Breast epithelium (tissue), 4 donors: ENCODE measurements at places on chromosomes 6 and 20. TPM values are rescaled to one million over a fixed set of nuclear protein-coding genes. Genes with fewer than 3 reads are reported as not detected.
A peak's percentile ranks its signal among the peaks of the same experiment; 100 is the strongest.

Gene ULBP3
- 0.73 TPM for total RNA-seq

Gene MAS1
- total RNA-seq = not detected

Gene WFDC12
- total RNA-seq = not detected

Gene PGC
- 3.2 TPM for total RNA-seq

Gene HLA-DOA
- total RNA-seq = 3.3 TPM

Gene KCTD20
- total RNA-seq = 61.6 TPM

DNA sequence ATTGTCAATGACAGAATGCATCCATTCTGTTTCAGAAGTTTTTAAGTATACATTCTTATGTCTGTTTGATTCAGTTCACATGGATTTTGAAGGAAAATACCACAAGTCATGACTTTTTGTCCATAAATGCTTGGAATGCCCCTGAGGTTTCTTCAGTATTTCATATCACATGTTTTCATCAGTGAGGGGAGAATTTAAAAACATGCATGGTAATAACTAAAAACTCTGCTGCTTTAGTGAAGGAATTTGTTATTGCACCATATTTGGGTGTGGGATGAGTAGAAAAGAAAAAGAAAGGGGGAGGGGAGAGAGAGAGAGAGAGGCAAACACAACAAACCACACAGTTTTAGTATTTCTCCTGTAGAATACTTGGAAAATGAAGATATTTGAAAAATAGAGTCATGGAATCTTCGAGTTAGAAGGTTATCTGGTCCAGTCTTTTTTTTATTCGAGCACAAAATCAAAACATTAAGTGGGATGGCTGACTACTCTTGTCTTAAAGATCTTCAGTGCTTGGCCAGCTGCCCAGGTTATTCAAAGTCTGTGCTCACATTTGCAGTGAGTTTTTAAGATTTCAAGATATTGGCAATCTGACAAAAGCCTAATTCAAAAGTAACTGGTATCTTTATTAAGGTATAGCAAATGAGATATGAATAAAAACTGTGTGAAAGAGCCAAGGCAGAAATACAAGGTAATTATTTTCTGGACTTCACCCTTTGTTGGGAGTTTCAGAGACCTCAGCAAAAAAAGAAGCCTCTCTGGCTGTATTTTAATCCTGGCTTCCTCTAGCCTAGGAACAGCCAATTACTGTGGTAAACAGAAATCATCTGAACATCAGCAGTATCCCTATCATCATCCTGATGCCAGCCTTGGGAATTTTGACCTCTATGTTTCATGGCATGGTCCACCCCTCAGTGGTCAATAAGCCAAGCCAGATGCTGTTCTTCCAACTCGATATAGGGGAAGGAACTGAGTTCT is 687.9 kb upstream of the CITED2 start:
- H3K27ac ChIP-seq = peak overlapping the region; percentile 85
- no peaks in the 10 kb centered on the region for H3K4me1 ChIP-seq
- H3K4me3 ChIP-seq = no peak overlapping the region
- no peaks in the 10 kb centered on the region for H3K27me3 ChIP-seq

- H3K36me3 ChIP-seq = no peaks in the 10 kb centered on the region
- no peaks in the 10 kb centered on the region for H3K27me3 ChIP-seq
- H3K4me3 ChIP-seq = no peak overlapping the region
Observed at GRCh38 chr20:32960849-32961731, 43.1 kb downstream of the SUN5 start.

- H3K27me3 ChIP-seq = no peaks in the 10 kb centered on the region
- no peaks in the 10 kb centered on the region for H3K4me1 ChIP-seq
- no peak overlapping the region for H3K27ac ChIP-seq
- H3K4me3 ChIP-seq = no peak overlapping the region
- no peak for DNase-seq
Observed at GRCh38 chr6:163952005-163952404, 537.5 kb downstream of the QKI start.

- no peaks in the 10 kb centered on the region for H3K27me3 ChIP-seq
- H3K36me3 ChIP-seq = no peaks in the 10 kb centered on the region
Observed at GRCh38 chr6:108080010-108080780, 5.7 kb upstream of the OSTM1 start.

DNA sequence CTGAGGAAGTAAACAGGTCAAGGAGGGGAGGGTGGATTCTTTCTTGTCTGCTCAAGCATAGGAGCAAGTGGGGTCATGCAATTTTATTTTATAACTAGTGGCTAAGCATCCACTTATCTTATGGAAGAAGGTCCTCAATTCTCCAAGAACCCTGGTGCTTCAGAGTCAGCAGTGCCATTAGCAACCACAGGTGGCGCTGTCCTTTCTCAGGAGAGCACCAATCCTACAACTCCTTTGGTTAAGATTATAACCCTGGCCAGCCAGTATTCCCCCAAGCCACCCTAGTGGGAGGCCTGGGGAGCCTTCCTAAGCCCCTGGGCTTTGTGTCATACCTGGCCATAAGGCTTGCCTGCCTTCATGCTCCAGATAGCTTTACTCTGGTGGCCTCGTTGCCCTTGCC is 60.7 kb downstream of the PCSK2 start:
- H3K36me3 ChIP-seq = no peaks in the 10 kb centered on the region
- no peak for DNase-seq
- H3K4me1 ChIP-seq = no peaks in the 10 kb centered on the region
- no peaks in the 10 kb centered on the region for H3K27me3 ChIP-seq
- no peak overlapping the region for H3K4me3 ChIP-seq

DNA sequence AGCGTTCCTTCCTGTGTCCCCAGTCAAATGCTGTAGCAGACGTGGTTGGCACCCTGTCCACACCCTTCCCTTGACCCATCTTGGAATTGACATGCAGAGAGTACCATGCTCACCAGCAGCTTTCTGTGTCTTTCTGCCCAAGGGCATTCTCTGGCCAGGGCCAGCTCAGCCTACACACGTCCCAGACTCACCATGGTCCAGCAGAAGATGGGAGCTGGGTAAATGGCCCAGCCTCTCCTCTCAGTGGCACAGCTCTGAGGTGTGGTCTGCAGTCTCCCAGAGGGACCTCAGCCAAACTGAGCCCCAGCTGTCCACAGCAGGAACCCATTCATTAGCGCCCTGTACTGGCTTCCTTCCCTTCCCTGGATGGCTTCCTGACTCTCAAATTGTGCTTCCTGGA is 31.1 kb upstream of the BLCAP start:
- H3K4me1 ChIP-seq = no peaks in the 10 kb centered on the region

DNA sequence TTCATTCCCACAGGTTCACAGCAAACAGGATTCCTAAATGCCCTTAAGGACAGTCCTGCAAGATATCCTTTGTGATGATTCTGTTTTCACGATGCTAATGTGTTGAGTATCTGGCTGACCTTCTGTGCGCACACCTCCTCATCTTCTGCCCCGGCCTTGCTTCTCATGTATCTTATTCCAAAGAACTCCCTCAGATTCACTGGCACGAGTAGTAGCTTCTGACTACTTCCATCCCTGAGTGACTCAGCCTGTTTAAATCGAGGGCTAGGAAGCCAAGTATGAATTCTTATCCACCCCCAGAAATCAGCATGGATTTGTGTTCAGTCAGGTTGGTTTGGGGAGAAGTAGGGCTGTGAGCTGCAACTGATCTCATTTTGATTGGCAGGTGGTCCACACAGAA is 190.2 kb upstream of the SNX9 start:
- H3K36me3 ChIP-seq = no peaks in the 10 kb centered on the region
- no peaks in the 10 kb centered on the region for H3K27me3 ChIP-seq
- H3K4me1 ChIP-seq = no peaks in the 10 kb centered on the region
- no peak for DNase-seq
- H3K27ac ChIP-seq = no peak overlapping the region
- H3K4me3 ChIP-seq = no peak overlapping the region

DNA sequence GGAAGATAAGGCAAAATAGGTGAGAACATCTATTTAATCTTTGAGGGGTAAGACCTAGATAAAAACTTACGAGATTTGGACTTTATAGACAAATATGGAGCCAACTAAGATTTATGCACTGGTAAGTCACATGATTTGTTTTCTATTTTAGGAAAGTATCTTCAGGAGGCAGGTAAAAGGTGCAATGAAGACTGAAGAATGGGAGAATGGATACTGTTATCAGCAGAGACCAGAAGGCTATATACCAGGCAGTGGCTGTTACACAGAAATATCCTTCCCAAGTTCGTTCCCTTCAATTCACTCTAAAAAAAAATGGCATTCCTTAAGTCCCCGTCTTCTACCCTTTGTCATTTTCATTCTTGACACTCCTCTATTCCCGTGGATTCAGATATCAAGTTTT is 123.8 kb downstream of the MYB start:
- no peaks in the 10 kb centered on the region for H3K36me3 ChIP-seq
- no peak overlapping the region for H3K27ac ChIP-seq
- H3K27me3 ChIP-seq = no peaks in the 10 kb centered on the region
- no peak for DNase-seq
- no peaks in the 10 kb centered on the region for H3K4me1 ChIP-seq

DNA sequence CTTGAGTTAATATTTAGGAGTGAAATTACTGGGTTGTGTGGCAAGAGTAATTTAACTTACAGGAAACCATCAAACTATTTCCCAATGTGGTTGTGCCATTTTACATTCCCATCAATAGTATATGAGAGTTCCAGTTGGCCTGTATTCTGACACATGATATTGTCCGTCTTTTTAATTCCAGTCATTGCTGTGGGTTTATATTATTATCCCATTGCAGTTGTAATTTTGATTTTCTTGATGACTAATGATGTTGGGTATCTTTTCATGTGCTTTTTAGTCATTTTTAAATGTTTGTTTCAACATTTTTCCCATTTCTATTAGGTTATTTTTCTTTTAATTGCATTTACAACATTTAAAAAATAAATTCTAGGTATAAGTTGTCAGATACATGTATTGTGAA is 614.0 kb downstream of the UTRN start:
- H3K4me3 ChIP-seq = no peak overlapping the region
- no peaks in the 10 kb centered on the region for H3K27me3 ChIP-seq
- H3K36me3 ChIP-seq = no peaks in the 10 kb centered on the region
- H3K4me1 ChIP-seq = no peaks in the 10 kb centered on the region

GRCh38 chr20:63686492-63687321 is 9.7 kb upstream of the TNFRSF6B start:
- H3K27me3 ChIP-seq = no peaks in the 10 kb centered on the region
- no peak for DNase-seq

DNA sequence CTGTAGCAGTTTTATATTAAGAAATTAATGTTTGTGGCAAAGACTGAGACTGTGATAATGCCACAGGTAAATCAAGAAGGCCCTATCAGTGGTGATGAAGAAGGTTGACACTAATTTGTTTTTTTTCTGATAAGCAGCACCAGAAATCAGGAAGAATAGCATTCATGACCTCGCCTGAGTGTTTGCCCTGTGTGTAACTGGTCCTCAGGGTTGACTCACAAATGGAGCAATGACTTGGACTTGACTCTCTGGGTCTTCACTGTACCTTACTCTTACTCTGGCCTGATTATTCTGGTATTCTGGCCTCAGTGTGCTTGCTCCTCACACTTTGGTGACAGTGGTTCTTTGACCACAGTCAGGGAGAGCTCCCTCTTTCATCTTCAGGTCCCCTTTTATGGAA is 243.9 kb downstream of the HAO1 start:
- no peak overlapping the region for H3K4me3 ChIP-seq

DNA sequence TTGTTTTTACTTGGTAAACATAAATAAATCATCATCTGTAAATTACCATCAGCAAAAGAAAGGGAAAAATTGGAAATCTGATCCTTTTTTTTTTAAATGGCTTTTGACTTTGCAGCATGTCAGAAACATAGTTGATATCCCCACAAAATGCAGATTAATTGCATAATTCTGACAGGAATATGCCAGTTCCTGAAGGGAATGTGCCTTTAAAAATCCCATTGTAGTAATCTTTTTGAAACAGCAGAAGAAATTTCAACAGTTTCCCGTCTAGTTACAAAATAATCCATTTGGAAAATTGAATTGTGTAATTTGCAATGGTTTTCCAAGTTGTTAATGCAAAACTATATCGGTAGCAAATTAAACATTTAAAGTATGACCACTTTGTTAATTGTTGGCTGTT is 95.2 kb downstream of the DOK5 start:
- no peaks in the 10 kb centered on the region for H3K36me3 ChIP-seq
- H3K4me3 ChIP-seq = no peak overlapping the region
- DNase-seq = no peak
